Activated CD8-positive, alpha-beta memory T cell treated with anti-CD3 and anti-CD28 coated beads, Interleukin-2, amount 50 U/mL, for 48 hours (primary cell): ENCODE measurements at places on chromosomes 7 and 10.

- no peak for DNase-seq
Observed at GRCh38 chr7:100827330-100828226, at the start of gene EPHB4. Gene EPHB4 (minus strand): TSS chr7:100827523. CDS start chr7:100827030, 493 bp downstream.

DNA sequence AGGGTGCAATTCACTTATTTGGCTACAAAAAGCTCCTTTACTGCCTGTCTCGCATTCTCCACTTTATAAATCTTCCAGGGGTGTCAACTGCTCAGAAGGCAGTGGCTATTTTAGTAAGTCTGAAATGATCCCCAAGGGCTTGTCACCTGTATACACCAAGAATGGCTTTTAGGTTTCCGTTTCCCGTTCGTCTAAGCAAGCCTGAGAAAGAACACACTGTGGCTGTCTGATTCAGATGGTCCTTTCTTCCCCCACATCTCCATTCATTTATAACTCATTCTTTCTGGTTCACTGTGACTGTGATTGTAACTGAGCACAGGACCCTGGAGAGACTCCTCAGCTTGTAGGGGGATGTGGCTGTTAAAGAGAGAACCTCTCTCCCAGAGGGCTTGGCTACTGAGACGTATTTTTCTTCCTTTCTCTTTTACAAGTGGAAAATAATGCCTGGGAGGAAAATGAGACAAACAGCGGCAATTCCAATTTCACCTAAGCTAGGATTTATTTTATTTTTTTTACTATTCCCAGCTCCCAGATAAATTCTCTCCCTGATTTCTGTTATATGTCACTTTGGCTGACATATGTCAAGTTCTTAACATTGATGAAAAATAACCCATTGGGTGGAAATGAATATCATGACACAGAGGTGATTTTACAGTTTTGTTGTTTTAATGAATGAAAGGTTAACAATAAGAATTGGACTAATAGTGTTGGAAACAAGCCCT, 129.3 kb downstream of the FAM107B start:
- no peak for DNase-seq

- DNase-seq = no peak
Observed at GRCh38 chr10:22554461-22555182, 159.8 kb downstream of the PIP4K2A start.

- DNase-seq = no peak
Observed at GRCh38 chr10:113169853-113170460, 219.9 kb downstream of the TCF7L2 start.

DNA sequence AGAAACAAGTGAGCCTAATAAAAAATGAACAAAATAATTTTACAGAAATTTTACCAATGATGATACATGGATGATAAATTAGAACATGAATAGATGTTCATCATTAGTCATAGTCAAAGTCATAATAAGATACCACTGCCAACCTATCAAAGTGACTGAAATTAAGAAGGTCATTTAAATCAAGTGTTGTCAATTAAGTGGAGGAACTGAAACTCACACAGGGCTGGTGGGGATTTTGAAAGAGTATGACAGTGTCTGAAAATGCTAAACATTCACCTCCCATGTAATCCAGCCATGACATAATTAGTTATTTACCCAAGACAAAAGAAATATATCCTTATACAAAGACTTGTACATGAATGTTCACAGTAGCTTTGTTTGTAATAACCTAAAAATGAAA, 57.1 kb upstream of the DYNC1I1 start:
- DNase-seq = no peak

DNA sequence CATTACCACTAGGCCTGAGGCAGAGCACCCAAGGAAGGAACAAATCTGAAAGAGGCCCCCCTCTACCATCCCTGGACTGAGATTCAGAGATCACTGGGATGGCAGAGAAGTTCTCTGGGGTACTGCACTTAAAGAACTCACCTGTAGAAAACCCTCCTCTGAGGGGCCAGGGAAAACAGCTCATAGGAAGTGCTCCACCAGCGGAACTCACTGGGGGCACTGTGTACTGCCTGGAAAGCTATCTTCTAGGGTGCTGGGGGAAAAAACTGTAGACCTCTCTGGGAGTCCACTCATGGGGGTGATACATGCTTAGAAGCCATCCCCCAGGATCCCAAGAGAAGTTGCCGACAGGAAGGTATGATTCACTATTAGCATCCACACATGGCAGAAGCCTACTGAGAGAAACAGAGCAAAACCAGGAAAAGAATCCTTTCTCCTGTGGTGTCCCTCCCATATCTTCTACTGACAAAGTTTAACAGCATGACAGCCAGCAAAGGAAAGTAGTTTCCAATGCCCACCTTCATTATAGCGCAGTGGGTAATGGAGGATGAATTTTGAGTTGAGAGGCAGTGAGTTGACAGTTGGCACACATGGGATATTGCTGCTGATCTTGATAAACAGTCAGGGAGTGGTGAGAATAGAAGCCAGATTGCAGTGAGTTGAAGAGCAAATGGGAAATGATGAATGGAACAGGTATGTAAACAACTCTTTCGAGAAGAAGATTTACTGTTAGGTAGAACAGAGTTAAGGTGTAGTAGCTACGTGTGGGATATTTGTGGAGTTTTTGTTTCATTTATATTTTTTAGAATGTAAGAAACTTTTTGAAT, 20.9 kb downstream of the ANKIB1 start:
- no peak for DNase-seq
